ENCODE measurements at places on chromosomes 3 and 15. TPM values are rescaled to one million over a fixed set of nuclear protein-coding genes. Genes with fewer than 3 reads are reported as not detected.

MAPKAPK3 gene
- total RNA-seq = 50.5 TPM

STAB1 gene
- 21.2 TPM for total RNA-seq

OXSM gene
- 7.1 TPM for total RNA-seq

RPL22L1 gene
- total RNA-seq = 90.3 TPM

TMEM89 gene
- not detected for total RNA-seq

CIDEC gene
- not detected for total RNA-seq

SETD5 gene
- total RNA-seq = 62.5 TPM

CCDC39 gene
- not detected for total RNA-seq

GPR176 gene
- 0.40 TPM for total RNA-seq

DNA sequence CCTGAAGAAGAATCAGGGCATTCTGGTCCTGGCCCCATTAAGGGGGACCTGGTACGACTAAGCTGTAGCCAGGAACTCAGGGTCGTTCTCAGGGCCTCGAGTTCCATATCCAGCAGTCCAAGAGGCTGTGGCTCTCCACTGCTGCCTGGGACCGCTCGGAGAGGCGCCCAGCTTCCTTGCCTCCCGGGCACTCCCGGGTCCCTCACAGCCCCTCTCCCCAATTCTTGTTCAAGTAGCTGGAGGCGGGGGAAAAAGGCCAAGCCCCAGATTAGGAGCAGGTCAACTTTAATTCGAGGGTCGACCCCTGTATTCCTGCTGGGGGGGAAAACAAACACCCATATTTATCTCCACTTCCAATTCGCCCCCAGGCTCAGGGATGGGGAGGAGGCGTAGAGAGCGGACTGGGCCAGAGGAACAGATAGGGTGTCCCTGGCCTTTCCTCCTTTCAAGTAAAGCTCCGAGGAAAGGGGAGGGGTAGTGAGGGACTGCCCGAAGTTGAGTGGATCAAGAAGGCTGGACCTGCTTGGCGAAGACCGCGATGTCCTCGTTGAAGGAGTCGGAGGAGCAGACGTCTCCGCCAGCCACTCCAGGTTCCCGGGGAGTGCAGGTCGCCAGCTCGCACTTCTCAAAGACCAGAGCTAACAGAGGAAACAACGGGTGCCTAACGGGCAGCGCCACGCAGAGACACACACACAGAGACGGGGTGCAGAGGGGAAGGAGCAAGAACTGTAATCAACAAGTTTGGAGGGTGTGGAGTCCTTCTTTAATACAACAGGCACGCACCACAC lies 4.4 kb downstream of the MEIS2 start:
- ATAC-seq = no peak

DNA sequence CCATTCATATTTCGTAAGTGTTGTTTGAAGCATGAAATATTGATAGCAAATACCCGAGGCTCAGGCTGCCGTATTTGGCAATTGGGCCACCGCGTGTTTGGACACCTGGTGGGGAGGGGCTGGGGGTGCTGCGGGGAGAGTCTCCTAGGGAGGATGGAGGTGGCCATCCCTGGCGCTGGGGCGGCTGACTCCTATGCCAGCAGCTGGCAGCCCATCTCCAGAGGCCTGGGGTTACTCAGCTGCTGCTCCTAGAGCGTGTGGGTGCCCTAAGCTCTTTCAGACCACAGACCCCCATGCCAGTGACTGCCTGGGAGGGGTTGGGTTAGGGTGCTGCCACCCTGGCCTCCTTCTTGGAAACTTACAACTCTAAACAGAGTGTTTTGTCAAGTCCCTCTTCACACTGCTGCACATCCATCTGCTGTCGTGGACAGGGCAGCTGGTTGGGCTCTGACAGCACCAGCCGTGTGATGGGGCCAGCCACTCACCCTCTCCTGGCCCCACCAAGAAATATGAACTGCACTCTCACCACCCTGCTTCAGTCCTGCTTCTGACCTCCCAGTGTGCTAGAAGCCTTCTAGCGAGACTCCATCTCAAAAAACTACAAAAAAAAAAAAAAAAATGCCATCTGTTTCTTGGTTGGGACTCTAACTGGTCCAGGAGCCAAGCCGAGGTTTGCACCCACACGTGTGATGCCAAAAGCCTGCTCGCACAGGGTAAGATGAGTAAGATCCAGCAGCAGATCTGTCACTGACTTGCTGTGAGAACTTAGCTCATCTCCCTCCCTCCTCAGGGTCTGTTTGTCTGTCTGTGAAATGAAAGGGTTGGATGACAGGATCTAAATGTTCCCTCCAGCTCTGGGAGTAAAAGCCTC lies 156.2 kb downstream of the MEGF11 start:
- no peak for ATAC-seq

DNA sequence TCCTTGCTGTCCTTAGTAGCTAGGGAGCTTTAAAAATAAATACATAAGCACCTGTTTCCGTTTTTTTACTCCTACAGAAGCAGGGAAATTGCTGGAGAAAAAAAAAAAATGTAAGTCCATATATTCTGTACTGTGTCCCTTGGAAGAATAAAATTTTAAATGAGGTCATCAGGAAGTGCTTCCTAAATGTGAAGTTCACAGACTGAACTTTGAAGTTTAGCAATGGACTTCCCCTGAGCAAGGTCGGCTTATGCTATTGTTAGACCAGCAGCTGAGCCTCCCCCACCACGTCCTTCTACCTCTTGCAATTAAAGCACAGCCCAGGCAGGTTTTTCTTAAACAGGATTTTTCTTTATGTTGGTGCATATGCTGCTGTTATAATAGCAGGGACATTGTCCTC lies 26.3 kb downstream of the LIPC start:
- no peak for ATAC-seq

DNA sequence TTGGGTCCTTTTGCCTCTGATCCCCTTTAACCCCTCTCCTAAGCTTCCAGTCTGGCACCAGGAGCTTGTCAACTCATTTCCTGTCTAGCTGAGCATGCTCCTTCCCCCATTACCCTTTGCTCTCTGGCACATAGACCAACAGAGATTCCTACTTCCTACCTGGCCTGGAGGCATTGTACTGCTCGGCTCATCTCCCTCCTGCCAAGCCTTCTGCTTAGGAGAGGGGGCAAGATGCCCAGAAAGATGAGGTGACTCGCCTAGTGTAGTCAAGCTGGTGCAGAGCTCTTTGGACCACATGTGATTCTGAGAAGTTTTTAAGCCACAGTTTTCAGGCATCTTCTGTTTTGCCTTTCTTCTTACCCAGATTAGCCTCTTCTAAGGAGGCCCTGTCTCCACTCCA lies 95.4 kb downstream of the ZNF621 start:
- ATAC-seq = peak; percentile 53

GRCh38 chr15:69535101-69535638 lies 82.6 kb downstream of the RPLP1 start:
- ATAC-seq = no peak

GRCh38 chr15:58139989-58140522 lies 1.9 kb downstream of the AQP9 start:
- no peak for ATAC-seq

GRCh38 chr15:49331951-49332350 lies 91.1 kb upstream of the FGF7 start:
- no peak for ATAC-seq

DNA sequence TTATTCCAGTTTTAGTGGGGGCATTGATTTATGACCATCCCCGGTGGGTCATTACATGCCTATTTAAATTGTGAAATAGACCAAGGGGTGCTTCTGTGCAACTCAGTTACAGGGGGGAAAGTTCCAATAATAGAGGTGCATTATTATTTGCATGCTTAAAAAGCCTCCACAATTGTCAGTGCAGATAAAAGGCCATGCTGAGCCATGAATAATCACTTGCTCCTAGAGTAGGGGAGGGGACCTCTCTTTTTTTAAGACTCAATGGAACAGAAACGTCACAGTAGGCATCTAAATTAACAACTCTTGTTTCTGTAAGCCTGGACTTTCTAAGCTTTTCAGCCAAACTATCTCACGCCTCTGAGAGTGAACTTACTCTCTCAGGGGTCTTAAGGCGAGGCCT lies 66.5 kb upstream of the CMTM7 start:
- ATAC-seq = no peak

DNA sequence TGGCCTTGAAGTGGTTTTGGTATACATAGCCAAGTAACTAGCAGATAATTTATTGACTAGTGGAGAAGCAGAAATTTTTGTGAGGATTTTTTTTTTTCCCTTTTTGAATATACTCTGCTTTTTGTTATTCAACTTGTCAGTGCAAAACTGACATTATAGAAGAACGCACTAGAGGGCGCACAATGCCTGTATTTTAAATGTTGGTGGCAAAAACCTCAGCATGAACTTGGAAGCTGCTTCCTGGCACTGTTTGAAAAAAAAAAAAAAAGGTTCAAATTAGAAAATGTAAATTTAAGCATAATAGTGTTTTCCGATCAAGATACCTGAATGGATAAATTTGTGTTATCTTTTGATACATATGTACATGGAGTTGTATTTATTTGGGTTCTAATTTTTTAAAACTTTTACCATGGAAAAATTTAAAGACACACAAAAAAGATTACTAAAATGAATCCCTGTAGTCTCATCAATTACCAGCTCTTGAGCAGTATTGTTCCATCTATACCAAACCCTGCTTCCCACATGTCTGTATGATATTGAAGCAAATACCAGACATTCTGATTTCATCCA lies 56.0 kb downstream of the SLC25A26 start:
- peak; percentile 49 for ATAC-seq

- peak; percentile 85 for ATAC-seq
These were observed 48.0 kb downstream of the SSUH2 start for GRCh38 chr3:8596321-8597218.

DNA sequence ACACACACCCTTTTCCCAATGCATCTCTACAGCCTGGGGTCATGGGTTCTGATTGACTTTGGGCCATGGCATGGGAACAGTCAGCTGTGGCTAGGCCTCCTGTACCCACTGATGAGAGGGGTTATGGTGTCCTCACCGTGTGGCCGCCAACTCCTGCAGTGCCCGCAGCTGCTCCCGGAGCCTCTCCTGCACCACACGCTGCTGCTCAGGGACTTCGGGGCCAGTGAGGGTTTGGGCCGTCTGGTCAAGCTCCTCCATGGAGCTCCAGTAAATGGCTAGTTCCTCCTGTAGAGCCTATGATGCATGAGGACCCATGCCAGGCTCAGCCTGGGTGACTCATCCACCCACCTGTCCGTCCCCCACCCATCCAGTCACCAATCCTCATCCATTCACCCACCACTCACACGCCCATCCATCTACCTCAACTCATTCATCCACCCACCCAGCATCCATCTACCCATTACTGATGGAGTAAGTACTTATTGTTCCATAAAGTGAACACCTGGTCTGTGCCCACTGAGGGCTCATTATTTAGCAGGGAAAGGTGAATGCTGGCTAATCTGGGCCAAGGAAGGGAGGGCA lies 21.6 kb downstream of the SPTBN5 start:
- no peak for ATAC-seq

- no peak for ATAC-seq
These were observed 15.8 kb downstream of the TRAT1 start for GRCh38 chr3:108838436-108838835.

DNA sequence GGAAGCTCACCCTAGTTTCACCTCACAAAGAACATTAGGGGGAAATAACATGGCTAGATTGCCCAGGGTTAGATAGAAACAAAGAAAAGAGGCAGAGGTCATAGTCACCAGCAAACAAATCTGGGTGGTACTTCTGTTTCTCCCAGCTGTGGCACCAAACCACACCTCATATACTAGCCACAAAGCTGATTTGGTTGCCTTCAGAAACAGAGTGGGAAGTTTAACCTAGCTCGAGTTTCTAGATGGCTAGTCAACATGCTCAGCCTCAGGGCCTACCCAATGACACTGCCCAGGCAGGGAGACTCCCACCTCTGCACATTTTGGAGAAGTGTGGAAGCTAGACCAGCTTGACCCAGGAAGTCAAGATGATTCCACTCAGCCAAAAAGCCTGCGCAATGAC lies 174.2 kb downstream of the GABRB3 start:
- ATAC-seq = no peak

DNA sequence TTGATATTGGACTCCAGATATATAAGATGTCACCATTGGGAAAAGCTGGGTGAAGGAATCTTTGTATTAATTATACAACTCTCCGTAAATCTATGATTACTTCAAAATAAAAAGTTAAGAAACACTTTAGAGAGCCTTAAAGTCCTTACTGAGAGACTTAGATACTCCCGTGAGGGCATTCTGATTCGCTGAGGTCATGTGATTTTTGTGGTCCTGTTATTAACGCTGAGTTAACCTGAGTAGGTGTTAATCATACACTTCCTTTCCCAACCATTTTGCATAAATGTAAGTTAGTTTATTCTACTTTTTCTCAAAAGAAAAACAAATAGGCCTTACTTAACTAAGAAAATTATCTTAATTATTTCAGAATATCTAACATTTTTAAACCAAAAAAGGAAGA lies 67.1 kb upstream of the LMOD3 start:
- no peak for ATAC-seq

Measured in esophagus mucosa (tissue), 1 donor.